Kasumi-1 (cell line): ENCODE measurements at places on chromosomes 11 and 22.

DNA sequence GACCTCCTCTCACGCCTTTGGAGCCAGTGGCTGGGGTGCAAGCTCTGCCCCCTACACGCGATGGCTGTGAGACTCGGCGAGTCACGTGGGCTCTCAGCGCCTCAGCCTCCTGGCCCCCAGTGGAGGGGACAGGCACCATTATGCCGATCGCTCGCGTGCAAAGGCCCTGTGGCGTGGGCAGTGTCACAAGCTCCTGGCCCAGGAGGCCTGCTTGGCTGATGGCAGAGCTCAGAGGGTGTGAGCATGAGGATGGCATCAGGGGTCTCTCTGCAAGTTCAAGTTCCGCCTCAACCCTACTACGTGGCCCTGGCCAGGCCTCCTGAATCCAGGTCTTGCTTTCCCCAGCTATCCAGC lies 90.8 kb upstream of the KCNQ1OT1 start:
- no peak for DNase-seq

DNA sequence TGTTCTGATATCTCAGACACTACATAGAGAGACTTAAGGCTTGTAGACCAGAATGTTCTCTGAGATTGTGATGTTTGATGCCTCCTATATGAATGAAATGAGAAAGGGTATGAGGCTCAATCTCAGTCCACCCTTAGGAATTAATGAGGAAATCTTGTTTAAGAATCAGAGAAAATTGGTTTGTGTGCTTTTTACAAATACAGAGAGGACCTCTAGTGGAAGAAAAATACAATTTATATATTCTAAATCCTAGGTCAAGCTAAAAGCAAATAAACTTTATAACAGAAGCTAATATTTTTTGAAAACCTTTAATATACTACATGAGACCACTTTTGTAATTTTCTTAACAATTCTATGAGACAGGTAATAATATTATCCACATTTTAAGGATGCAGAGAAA lies 5.0 kb upstream of the OR52H1 start:
- peak; percentile 30 for DNase-seq

- DNase-seq = no peak
Observed at GRCh38 chr11:30535818-30536217, 50.3 kb downstream of the MPPED2 start.

GRCh38 chr22:24514241-24515026 lies 19.3 kb downstream of the UPB1 start:
- no peak for DNase-seq

DNA sequence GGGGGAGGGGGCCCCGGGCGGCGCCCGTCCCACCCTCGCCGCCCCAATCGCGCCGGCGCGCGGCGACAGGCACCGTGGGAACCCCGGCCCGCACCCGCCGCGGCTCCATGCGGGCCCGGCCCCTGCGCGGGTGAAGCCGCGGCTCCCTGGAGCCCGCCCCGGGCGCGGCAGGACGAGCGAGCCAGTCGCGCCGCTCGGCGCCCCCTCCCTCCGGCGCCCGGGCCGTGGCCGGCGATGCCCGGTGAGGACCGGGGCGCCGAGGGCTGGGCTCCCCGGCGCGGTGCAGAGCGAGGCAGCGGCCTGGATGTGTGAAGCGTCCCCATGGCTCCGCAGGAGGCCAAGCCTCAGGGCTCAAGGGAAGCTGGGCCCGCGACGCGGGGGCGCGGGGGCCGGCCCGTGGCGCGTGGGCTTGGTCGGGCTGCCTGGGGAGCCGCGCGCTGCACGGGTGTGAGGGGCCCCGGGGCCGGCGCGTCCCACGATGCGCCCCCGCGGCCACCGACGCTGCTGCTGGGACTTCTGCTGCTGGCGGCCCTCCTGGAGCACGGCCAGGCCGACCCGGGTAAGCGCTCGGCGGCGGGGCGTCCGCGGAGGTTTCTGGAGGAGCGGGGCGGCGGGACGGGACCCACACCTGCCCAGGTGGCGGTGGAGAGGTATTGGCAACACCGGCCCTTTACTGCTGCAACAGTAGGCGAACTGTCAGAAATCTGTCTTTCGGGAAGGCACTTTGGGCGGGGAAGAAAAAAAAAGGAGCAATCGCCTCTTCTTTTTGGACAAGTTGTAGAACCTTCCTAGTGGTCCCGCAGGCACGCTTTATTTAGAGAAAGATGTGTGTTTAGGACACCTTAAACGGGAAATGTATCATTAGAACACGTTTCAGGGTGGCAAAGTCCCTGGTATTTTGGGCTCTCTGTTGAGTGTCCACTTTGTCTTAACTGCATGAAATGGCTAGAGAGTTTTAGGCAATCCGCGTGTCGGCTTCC lies 119.4 kb downstream of the HIPK3 start:
- no peak for DNase-seq
